ENCODE measurements at places on chromosomes 3 and 15. TPM values are rescaled to one million over a fixed set of nuclear protein-coding genes. Genes with fewer than 3 reads are reported as not detected.

Gene CHL1
- total RNA-seq: not detected

Gene RNF123
- total RNA-seq: 18.4 TPM

Gene PRTG
- total RNA-seq: 1.0 TPM

Gene OR5K2
- total RNA-seq: not detected

Gene GRAMD2A
- 0.13 TPM for total RNA-seq
